CD4-positive, alpha-beta memory T cell (primary cell): ENCODE measurements at places on chromosomes 1 and 21.
A peak's percentile ranks its signal among the peaks of the same experiment; 100 is the strongest.

DNA sequence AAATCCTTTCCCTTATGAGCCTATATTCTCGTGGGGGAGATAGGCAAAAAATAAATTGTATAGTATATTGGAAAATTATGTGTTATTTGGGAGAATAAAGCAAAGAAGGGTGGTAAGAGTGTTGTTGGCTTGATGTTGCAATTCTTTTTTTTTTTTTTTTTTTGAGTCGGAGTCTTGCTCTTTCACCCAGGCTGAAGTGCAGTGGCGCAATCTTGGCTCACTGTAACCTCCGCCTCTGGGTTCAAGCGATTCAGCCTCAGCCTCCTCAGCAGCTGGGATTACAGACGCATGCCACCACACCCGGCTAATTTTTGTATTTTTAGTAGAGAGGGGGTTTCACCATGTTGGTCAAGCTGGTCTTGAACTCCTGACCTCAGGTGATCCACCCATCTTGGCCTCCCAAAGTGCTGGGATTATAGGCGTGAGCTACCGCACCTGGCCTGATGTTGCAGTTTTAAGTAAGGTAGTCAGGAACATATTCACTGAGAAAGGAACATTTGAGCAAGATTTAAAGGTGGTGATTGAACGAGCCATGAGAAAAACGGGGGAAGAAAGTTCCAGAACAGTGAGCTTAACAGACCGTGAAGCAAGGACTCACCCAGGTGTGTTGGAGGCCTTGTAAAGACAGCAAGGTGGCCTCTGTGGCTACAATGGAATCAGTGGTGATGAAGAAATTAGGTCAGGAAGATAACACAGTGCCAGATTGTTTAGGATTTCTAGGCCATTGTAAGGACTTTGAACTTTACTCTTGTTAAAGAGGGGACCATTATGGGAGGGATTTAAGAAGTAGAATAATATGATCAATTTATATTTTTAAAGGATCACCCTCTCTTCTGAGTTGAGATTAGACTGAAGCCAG is 45.8 kb downstream of the RPRD2 start:
- no peak for DNase-seq

DNA sequence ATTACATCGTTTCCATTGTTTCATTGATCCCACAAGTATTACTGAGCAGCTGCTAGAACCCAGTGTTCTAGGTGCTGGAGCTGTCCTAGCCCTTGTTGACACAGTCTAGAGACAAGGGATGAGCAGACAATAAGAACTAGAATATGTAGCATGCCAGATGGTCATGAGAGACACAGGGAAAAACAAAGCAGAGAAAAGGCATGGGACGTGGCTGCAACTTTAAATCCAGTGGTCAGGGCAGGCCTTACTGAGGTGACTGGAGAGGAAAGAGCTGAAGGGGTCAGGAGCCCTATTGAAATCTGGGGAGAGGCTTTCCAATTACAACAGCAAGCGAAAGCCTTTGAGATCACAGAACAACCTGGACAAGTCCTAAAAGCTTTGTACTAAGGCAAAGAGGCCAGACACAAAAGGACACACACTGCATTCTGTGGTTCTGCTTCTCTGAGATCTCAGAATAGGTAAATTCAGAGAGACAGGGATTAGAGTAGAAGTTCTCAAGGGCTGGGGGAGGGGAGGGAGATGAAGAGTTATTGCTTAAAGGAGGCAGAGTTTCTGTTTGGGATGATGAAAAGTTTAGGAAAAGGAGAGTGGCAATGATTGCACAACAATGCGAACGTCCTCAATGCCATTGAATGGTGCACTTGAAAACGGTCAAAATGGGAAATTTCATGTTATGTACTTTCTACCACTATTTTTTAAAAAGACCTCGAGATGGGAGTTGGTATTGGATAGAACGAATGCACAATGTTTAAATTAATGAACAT is 467.4 kb upstream of the VAMP3 start:
- no peak for DNase-seq

GRCh38 chr1:21302747-21303715 is 12.8 kb upstream of the ECE1 start:
- no peak for DNase-seq

DNA sequence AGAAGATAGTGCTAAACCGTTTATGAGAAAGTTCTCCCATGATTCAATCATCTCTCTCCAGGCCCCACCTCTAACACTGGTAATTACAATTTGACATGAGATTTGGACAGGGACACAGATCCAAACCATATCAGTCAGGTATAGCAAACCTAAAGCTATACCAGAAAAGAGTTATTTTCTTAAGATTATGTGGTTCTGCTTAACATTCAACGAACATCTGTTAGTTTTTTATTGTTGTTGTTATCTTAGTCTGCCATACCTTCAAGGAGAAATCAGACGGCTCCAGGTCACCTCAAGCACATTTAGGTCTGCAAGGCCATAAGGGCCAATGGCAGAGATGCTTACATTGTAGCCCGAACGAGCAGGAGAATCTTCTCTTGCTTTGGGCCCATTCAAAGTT is 89.5 kb upstream of the ETV3 start:
- no peak for DNase-seq

DNA sequence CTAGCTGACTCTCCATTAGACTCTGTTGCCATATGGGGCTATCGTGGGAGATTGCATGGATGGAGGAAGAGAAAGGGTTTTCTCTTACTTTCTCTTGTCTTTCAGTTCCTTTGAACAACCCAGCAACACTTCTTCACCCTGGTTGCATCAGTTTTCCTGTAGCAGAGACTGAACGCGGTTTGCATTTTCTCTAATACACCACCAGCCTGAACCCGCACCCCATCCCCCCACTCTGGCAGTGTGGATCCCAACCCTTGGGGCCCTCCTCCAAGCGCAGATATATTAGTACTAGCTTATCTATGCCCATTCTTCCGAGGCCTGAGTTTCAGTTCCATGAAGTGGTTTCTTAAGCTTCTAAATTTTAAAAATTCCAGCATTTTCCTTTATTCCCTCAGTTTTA is 12.6 kb downstream of the DR1 start:
- DNase-seq = no peak

- no peak for DNase-seq
Measured at GRCh38 chr1:119806489-119806888, 4.8 kb downstream of the REG4 start.

GRCh38 chr1:27672750-27673112 is 739 bp upstream of the IFI6 start:
- DNase-seq = no peak

DNA sequence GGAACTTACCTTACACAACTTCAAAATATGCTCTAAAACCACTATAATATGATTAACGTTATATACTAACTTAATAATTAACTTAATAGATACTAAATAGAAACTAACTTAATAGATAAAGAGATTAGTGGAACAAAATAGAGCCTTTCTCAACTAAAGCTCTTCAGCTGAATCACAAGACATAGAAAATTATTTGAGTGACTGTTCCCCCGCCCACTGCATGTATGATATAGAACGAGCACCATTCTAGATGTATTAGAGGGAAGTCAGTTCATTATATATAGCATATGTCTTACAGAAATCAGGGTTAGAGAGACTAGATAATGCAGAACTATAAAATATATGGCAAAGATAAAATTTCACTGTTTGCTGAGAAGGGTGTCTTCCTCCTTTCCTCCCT is 16.3 kb downstream of the LYPLAL1 start:
- DNase-seq = no peak

- no peak for DNase-seq
Measured at GRCh38 chr1:6545276-6546112, 8.8 kb downstream of the NOL9 start.

GRCh38 chr1:211698161-211699026 is 23.0 kb upstream of the NEK2 start:
- DNase-seq = peak; percentile 74

DNA sequence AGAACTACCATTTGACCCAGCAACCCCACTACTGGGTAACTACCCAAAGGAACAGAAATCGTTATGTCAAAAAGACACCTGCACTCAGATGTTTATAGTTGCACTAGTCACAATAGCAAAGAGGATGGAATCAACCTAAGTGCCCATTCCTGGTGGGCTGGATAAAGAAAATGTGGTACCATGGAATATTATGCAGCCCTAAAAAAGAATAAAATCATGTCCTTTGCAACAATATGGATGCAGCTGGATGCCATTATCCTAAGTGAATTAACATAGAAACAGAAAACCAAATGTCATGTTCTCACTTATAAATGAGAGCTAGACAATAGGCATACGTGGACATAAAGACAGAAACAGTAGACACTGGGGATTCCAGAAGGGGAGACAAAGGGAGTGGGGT is 32.5 kb upstream of the IRF2BP2 start:
- no peak for DNase-seq

GRCh38 chr1:230337266-230337665 is 88.9 kb downstream of the PGBD5 start:
- no peak for DNase-seq

GRCh38 chr1:91900562-91900961 is 14.6 kb upstream of the TGFBR3 start:
- DNase-seq = no peak

DNA sequence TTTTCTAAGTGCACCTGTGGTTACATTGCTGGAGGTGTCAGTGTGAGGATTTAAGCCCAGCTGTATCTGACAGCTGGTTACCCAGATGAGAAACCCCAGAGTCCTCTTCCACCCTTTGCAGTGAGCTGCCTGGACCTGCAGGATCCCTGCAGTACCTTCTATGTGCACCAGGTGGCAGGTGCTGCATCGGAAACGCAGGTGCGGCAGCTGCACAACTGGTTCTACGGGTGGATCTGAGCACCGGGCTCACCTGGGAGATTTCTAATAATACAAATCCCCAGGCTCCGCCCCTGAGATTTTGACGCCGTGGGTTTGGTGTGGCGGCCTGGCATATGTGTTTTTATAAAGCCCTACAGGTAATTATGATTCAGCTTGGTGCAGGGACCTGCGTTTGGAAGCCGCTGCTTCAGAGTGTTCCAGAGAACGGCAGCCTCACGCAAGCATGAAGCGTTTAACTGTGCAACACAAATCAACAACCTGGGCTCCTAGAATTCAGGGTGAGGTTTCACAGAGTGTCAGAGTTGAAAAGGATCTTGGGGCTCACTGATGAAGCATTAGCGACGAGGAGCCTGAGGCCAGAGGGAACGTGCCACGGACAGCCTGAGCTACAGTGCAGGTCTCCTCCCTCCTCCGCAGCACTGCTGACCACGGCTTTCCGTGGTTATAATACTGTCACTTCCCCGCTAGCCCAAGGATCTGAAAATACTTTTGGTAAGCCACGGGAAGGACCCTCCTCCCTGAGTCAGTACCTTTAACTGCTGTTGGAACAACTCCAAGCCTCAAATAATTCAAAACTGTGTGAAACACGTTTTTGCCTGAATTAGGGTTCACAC is 96.7 kb upstream of the TRABD2B start:
- DNase-seq = peak; percentile 50

- DNase-seq = no peak
Measured at GRCh38 chr1:40107290-40107959, 10.4 kb upstream of the PPT1 start.

DNA sequence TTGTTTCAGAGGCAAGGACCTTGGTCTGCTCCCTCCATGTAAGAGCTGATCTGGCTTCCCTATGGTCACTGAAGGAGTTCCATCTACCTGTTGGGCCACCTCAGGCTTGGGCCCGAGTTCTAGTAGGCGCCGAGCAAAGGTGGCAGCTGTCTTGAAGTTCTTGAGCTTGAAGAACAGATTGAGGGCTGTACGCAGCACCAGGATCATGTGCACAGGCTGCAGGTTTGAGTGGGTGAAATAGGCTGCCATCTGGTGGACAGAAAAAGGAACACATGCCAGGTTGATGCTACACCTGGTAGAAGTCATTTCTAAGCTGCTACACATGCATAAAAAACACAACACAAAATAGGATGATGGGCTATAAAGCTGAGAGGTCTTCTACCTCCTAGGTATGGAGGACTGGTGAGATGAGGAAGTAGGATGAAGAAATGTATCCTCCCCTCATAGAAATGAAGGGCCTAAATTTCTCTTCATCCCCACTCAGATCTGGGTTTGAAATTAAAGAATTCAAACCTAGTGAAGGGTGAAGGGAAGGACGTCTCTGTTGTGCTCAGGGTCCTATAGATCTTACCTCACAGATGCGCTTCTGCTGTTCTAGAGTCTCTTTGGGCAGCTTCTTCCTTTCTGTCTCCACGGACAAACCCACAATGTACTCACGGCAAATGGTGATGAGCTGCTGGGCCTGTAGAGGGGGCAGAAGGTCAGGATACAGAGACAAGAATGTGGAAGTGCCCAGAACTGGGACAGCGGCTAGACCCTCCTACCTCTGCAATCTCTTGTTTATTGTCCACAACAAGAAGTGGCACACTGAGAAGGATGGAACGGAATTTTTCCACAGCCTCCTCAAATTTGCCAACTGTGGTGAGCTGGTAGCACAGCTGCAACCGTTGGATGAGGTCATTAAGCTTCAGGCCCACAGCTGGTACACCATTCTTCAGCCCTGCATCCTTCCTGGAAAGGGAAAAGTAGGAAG is 6.6 kb upstream of the PEX19 start:
- peak; percentile 79 for DNase-seq

- DNase-seq = no peak
Measured at GRCh38 chr1:24077278-24077978, 34.5 kb downstream of the MYOM3 start.

DNA sequence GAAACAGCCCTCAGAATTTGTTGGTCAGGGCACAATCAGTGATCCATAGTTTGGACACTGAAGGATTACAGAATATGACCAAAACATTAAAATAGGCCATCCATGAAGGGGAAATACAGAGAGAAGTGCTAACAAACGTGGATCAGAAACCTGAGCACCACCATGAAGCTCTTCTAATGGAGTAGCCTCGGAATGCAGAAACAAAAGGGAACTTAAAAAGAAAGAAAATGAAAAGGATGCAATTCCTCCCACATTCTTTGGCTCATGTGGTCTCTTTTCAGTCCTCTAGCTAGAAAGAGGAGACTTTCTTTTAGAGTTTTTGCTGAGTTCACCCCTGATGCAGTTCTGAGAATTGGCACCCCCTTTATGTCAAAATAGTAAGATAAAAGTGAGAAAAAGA is 989.8 kb upstream of the B3GALT2 start:
- no peak for DNase-seq

DNA sequence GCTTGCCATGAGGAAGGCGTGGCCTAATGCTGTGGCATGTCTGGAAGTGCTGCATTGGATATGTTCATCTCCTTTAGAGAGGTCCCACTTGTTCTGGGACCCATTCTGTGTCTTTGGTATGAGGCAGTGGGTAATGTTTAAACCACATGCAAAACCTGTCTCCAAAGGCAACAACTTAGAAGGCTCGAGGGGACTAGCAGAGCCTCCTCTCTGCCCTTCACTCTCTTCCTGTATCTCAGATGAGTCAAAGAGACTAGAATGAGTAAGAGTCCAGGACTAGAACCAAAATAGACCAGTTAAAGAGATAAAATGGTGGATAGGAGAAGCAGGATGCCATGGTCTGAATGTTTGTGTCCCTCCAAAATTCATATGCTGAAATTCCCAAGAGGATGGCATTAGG is 220.8 kb upstream of the KIAA0040 start:
- DNase-seq = no peak

GRCh38 chr21:33246506-33246905 is 16.8 kb downstream of the IFNAR2 start:
- DNase-seq = no peak

- no peak for DNase-seq
Measured at GRCh38 chr1:202642619-202643291, 67.5 kb downstream of the SYT2 start.
